Endothelial cell (in vitro differentiated cells): ENCODE measurements at places on chromosomes 4 and X.

GRCh38 chr4:13415068-13415785 is 68.9 kb downstream of the RAB28 start:
- H3K4me1 ChIP-seq = peaks cover 15% of the 10 kb centered on the region
- H3K4me3 ChIP-seq = no peak overlapping the region
- H3K36me3 ChIP-seq = peaks cover 26% of the 10 kb centered on the region
- no peaks in the 10 kb centered on the region for H3K27me3 ChIP-seq
- H3K27ac ChIP-seq = no peak overlapping the region

DNA sequence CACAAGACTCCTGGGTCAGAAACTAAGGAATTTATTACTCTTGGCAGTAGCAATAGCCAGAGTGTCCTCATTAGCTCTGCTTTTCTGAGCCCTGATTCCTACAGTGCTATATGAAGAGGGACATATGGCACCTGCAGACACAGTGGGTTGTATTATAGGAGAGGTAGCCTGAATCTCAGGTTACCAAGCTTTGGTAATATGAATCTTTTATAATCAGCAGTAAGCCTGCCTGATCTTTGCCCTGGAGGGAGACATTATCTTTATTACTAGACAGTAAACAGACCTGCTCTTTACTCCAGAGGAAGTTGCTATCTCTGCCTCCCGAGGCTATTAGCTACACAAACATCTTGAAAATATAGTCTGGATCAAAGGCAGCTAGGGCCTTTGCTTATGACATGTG is 62.5 kb upstream of the HOPX start:
- DNase-seq = no peak
- no peaks in the 10 kb centered on the region for H3K27me3 ChIP-seq
- H3K4me3 ChIP-seq = no peak overlapping the region
- H3K4me1 ChIP-seq = no peaks in the 10 kb centered on the region
- no peak overlapping the region for H3K27ac ChIP-seq

- no peak for DNase-seq
- no peak overlapping the region for H3K27ac ChIP-seq
- no peak overlapping the region for H3K4me3 ChIP-seq
- no peaks in the 10 kb centered on the region for H3K27me3 ChIP-seq
- H3K36me3 ChIP-seq = no peaks in the 10 kb centered on the region
Measured at GRCh38 chr4:83556816-83557215, 20.9 kb downstream of the GPAT3 start.

DNA sequence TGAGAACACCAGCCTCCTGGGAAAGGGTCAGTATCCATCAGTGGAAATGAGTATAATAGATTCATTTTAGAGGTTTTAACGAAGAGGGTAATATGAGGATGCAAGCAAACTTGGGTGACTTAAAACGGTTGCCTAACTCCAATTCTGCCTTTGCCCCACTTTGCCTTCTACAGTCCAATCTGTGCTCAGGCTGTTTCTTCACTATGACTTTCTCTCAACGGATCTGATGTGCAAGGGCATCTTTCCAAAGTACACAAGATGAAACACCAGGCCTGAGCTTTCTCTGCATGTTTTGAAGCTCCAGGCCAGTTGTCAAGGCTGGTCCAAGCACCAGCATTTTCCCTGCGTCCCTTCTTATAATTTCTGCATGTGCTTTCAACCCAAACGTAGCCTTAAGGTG is 68.0 kb upstream of the TMEM164 start:
- no peak overlapping the region for H3K27ac ChIP-seq
- H3K27me3 ChIP-seq = no peaks in the 10 kb centered on the region
- H3K4me1 ChIP-seq = peaks cover 5% of the 10 kb centered on the region
- no peak for DNase-seq
- H3K4me3 ChIP-seq = no peak overlapping the region
- no peaks in the 10 kb centered on the region for H3K36me3 ChIP-seq

DNA sequence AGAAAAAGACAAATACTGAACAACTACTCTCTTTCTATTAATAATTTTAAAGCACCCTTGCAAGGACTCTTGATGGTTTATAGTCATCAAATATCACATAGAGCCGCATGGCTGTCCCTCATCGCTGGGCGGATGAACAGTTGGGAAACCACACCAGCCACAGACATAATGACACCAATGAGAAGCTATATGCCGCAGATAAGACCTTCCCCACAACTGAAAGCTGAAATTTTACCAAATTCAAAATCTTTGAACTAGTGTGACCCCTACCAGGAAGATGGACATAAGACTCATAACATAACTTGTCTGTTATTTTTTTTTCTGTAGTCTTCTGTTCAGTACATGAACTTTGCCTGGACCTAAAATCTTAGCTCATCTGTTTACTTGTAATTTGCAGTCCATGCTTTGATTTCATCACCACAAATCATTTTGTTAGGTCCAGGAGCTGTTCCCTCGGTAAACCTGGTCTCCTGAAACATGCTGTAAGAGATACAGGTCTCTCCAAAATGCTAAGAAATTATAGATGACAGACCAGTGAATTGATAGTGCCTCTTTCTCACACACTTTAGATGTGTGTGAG is 157.3 kb upstream of the RAPGEF2 start:
- no peaks in the 10 kb centered on the region for H3K4me1 ChIP-seq
- H3K27me3 ChIP-seq = no peaks in the 10 kb centered on the region
- no peak for DNase-seq
- H3K36me3 ChIP-seq = no peaks in the 10 kb centered on the region
- H3K27ac ChIP-seq = no peak overlapping the region

DNA sequence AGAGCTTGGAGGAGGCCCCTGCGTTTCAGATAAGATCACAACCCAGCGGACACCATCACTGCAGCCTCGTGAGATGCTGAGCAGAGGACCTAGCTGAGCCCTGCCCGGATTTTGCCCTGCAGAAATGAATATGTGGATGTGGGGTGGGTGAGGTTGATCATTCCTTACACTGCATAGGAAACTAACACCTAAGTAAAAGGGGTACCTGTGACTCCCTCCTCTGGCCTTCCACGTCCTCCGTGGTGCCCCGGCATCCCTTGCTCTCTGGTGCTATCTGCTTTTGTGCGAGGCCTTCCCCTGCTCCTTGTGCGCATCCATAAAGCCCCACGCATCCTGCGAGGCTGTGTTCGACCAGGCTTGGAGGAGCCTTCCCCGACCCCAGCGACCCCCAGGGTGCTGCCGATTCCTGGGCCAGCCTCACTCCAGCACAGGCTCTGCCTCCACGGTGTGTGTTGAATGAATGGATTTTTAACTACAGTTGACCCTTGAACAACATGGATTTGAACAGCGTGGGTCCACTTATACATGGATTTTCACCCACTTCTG is 25.6 kb upstream of the GPR78 start:
- peaks cover 3% of the 10 kb centered on the region for H3K36me3 ChIP-seq
- H3K4me1 ChIP-seq = peaks cover 8% of the 10 kb centered on the region
- peaks cover 5% of the 10 kb centered on the region for H3K27me3 ChIP-seq
- no peak overlapping the region for H3K27ac ChIP-seq
- no peak for DNase-seq
- no peak overlapping the region for H3K4me3 ChIP-seq

DNA sequence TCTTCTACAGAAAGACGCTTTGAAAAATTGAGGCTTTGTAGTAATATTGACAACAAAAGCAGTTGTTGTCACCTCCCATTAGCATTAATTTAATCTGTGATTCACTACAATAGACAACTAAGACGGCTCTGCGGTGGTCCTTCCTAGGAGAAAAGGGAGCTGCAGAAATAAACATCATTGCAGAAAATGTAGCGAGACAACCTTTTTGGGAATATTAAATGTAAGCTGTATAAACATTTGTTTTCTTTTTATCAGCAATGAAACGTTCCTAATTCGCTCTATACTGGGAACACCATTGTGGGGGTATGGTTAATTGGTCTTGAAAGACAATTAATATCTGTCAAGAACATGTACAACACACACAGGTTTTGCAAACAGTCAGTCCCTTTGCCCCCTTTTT is 583.3 kb upstream of the TENM3 start:
- peaks cover 18% of the 10 kb centered on the region for H3K4me1 ChIP-seq
- no peaks in the 10 kb centered on the region for H3K36me3 ChIP-seq
- peaks cover 1% of the 10 kb centered on the region for H3K27me3 ChIP-seq
- no peak overlapping the region for H3K27ac ChIP-seq

- H3K27ac ChIP-seq = no peak overlapping the region
- peaks cover 3% of the 10 kb centered on the region for H3K27me3 ChIP-seq
- no peak overlapping the region for H3K4me3 ChIP-seq
- no peak for DNase-seq
- H3K4me1 ChIP-seq = no peaks in the 10 kb centered on the region
Measured at GRCh38 chr4:161249779-161250440, 913.9 kb downstream of the FSTL5 start.

GRCh38 chrX:42535233-42535632 is 242.7 kb downstream of the PPP1R2C start:
- no peaks in the 10 kb centered on the region for H3K36me3 ChIP-seq
- H3K27me3 ChIP-seq = no peaks in the 10 kb centered on the region
- DNase-seq = no peak
- no peak overlapping the region for H3K4me3 ChIP-seq

GRCh38 chr4:5504486-5504885 is 203.9 kb downstream of the EVC2 start:
- no peaks in the 10 kb centered on the region for H3K27me3 ChIP-seq
- no peaks in the 10 kb centered on the region for H3K4me1 ChIP-seq
- peaks cover 6% of the 10 kb centered on the region for H3K36me3 ChIP-seq
- no peak overlapping the region for H3K27ac ChIP-seq

- no peak overlapping the region for H3K27ac ChIP-seq
- no peaks in the 10 kb centered on the region for H3K36me3 ChIP-seq
- no peak for DNase-seq
- H3K4me3 ChIP-seq = no peak overlapping the region
- H3K4me1 ChIP-seq = no peaks in the 10 kb centered on the region
Measured at GRCh38 chr4:153507310-153508073, 41.3 kb downstream of the TMEM131L start.

DNA sequence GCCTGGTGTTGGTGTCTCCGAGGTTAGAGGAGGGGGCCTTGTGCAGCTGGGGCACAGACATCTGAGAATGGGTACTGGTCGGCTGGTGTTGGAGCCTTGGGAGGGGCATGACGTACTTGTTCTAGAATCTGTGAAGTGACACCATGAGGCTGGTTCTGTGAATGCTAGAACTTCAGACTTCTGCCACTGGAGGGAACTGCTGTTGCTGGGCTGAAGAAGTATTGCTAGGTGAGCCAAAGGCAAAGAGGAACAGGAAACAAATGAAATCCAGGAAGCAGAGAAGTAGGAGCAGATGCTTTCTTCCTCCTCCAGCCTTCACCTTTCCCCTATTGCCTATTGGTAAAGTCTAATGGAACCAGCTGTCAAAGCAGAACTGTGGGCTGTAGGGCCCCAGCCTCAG is 120.9 kb upstream of the DDIT4L start:
- peak; percentile 6 for DNase-seq
- H3K27me3 ChIP-seq = no peaks in the 10 kb centered on the region
- H3K27ac ChIP-seq = no peak overlapping the region
- peaks cover 14% of the 10 kb centered on the region for H3K4me1 ChIP-seq
- H3K4me3 ChIP-seq = no peak overlapping the region

DNA sequence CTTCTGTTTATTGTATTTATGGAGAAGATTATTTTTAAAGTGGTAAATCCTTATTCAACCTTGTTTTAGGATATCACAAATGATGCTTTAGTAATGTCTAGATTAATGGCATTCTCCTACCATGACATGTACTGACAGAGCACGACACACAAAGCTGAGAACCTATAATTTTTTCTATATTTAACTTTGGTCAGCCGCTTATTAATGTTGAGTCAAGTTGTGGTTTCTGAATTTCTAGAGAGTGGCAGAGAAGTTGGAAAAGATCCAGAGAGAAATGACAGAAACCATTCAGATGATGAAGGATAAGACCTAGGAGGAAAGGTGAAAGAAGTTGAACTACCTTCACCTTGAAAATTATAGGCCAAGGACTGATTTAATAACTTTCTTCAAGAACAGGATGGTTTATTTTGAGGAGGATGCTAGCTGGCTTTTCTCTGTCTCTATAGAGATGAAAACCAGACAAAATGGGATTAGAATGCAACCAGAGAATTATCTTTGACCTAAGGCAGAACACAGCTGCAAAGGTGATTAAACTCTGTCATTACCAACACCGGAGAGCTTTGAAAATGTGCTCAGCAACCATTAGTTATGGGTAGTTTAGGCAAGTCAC is 62.6 kb upstream of the TSPAN5 start:
- no peak for DNase-seq
- H3K4me3 ChIP-seq = no peak overlapping the region
- H3K27me3 ChIP-seq = peaks cover 3% of the 10 kb centered on the region
- H3K4me1 ChIP-seq = no peaks in the 10 kb centered on the region
- H3K36me3 ChIP-seq = peaks cover 10% of the 10 kb centered on the region
- no peak overlapping the region for H3K27ac ChIP-seq

DNA sequence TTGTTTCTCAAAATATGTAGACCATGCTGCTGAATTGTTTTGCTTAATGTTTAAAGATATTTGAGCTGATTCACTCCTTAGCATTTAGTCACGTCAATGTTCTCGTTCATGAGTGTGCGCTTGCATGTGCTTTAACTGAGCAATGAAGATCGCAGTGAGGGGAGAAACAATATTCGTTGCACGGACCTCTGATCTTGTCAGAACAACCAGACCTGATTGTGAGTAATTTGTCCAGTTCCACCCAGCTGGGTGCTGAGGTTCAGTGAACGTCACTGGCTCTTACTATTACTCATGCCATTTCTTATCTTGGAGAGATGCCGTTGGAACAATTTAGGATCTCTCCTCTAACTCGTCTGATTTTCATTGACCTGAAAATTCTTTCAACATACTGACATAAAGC is 15.0 kb upstream of the PRKX start:
- no peaks in the 10 kb centered on the region for H3K27me3 ChIP-seq
- no peaks in the 10 kb centered on the region for H3K36me3 ChIP-seq
- no peak for DNase-seq
- H3K27ac ChIP-seq = no peak overlapping the region

DNA sequence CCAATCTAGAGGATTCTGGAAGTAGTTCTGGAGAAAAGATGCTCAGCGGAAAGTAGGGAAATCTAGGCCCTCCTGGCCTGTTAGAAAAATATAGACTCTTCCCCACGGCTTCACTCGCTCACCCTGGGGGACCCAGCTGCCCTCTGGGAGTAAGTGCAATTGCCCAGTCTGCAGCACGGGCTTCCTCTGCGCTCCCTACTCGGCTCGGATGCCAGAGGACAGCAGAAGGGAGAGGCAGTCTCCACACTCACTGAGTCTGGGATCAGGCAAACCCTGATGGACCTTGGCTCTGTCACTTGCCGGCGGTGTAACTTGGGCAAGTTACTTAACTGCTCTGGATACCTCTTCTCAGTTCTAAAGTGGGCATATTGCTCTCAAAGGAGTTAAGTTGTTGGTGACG is 2.1 kb downstream of the SHISA3 start:
- H3K27me3 ChIP-seq = peaks cover 22% of the 10 kb centered on the region
- peaks cover 15% of the 10 kb centered on the region for H3K4me1 ChIP-seq
- no peak for DNase-seq
- H3K36me3 ChIP-seq = peaks cover 7% of the 10 kb centered on the region
- H3K4me3 ChIP-seq = peak overlapping the region; percentile 73

DNA sequence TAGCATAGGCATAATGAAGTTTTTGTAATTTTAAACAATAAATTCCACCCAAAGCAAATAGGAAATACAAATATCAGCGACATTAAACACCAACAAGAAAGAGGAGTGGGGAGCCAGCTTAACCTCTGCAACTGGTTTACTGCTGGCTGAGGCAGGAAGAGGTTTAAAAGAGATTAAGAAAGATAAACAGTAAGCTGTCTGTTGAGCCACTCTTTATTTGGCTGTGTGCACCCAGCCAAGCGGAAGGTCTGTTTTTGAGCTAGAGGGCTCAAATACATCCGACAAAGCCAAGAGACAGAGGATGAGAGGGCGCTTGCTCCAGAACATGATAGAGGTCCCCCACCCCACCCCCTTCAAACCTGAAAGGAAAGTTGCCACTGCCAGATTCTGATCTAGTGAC is 191.4 kb downstream of the MGST2 start:
- peaks cover 15% of the 10 kb centered on the region for H3K4me1 ChIP-seq
- H3K27me3 ChIP-seq = peaks cover 3% of the 10 kb centered on the region
- no peak overlapping the region for H3K4me3 ChIP-seq
- no peaks in the 10 kb centered on the region for H3K36me3 ChIP-seq
- no peak overlapping the region for H3K27ac ChIP-seq
